ENCODE measurements at places on chromosomes 5 and 9. TPM values are rescaled to one million over a fixed set of nuclear protein-coding genes. Genes with fewer than 3 reads are reported as not detected.

PCDHA1 gene
- 0.04 TPM for polyA plus RNA-seq

IARS1 gene
- polyA plus RNA-seq, result 117 TPM

SLC6A18 gene
- not detected for polyA plus RNA-seq

SPATA31A3 gene
- not detected for polyA plus RNA-seq

MARVELD2 gene
- 0.88 TPM for polyA plus RNA-seq

RMRP gene
- polyA plus RNA-seq, result 235 TPM

NEUROG1 gene
- polyA plus RNA-seq, result not detected

DIRAS2 gene
- polyA plus RNA-seq, result not detected

PCA3 gene
- not detected for polyA plus RNA-seq

SNX30 gene
- polyA plus RNA-seq, result 6.1 TPM

APBA1 gene
- 4.8 TPM for polyA plus RNA-seq

PDZD2 gene
- polyA plus RNA-seq, result not detected

SV2C gene
- polyA plus RNA-seq, result not detected

TMEM215 gene
- not detected for polyA plus RNA-seq

UGT3A2 gene
- not detected for polyA plus RNA-seq

RIMOC1 gene
- polyA plus RNA-seq, result 27.6 TPM

SLC25A46 gene
- polyA plus RNA-seq, result 33.8 TPM

AGXT2 gene
- not detected for polyA plus RNA-seq

PCDHGC4 gene
- polyA plus RNA-seq, result 0.49 TPM

ARL14EPL gene
- not detected for polyA plus RNA-seq

PRDM9 gene
- not detected for polyA plus RNA-seq

ORM2 gene
- polyA plus RNA-seq, result not detected

PCDHGA12 gene
- polyA plus RNA-seq, result 7.9 TPM

TAF11L10 gene
- polyA plus RNA-seq, result not detected

CAMLG gene
- polyA plus RNA-seq, result 16.6 TPM

CCL27 gene
- polyA plus RNA-seq, result 0.12 TPM

FBXW5 gene
- 71.9 TPM for polyA plus RNA-seq

DOCK8 gene
- polyA plus RNA-seq, result 0.07 TPM

SLCO6A1 gene
- polyA plus RNA-seq, result not detected

TAL2 gene
- 0.13 TPM for polyA plus RNA-seq

LRRC19 gene
- not detected for polyA plus RNA-seq

PCDHGC5 gene
- polyA plus RNA-seq, result 0.99 TPM

STOM gene
- 275 TPM for polyA plus RNA-seq

TDRD7 gene
- 9.4 TPM for polyA plus RNA-seq

TICAM2 gene
- 1.2 TPM for polyA plus RNA-seq

NUDCD2 gene
- polyA plus RNA-seq, result 6.2 TPM

PKD2L2 gene
- polyA plus RNA-seq, result not detected

C8G gene
- 0.60 TPM for polyA plus RNA-seq

NUTM2G gene
- not detected for polyA plus RNA-seq

PDLIM4 gene
- 31.0 TPM for polyA plus RNA-seq

DBH gene
- not detected for polyA plus RNA-seq

CHD1 gene
- polyA plus RNA-seq, result 6.5 TPM

BTNL8 gene
- not detected for polyA plus RNA-seq

TAF11L12 gene
- polyA plus RNA-seq, result not detected

GRIN1 gene
- 0.10 TPM for polyA plus RNA-seq

PROB1 gene
- polyA plus RNA-seq, result 0.23 TPM

OTULINL gene
- 4.1 TPM for polyA plus RNA-seq

KIF12 gene
- polyA plus RNA-seq, result 0.07 TPM

Data from BJ (cell line).